HCT116 (cell line): ENCODE measurements at places on chromosomes 12 and 14.

- 0 out of 2 replicates have a peak, but pooled peaks cover 13% of the 10 kb centered on the region for H3K4me1 ChIP-seq
- H3K27ac ChIP-seq: no peak overlapping the region
- peaks cover 67% of the 10 kb centered on the region for H3K36me3 ChIP-seq
- DNase-seq: no peak
- no peak overlapping the region for H3K4me3 ChIP-seq
These were observed 5.6 kb downstream of the KRR1 start for GRCh38 chr12:75505706-75506312.

GRCh38 chr14:62029569-62029924 lies 267.3 kb downstream of the SNAPC1 start:
- H3K4me1 ChIP-seq: no peaks in the 10 kb centered on the region
- peaks cover 28% of the 10 kb centered on the region for H3K27me3 ChIP-seq
- DNase-seq: no peak

DNA sequence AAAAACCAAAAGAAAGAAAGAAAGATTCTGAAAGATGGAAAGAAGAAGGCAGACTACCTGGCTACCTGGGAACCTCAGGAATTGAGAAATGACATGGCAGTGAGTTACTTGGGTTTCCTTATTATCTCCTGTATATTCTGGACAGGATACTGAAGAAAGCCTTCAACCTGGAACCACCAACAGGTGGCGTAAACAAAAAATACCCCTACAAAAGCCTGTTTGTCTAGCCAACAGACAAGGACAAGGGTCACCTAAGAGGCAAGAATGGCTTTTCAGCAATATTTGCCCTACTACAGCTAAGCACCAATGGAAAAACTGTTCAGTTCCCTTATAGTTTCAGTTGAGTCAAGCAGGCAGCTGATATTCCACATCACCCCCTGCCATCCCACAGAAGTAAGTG lies 274.9 kb downstream of the GPHN start:
- no peak overlapping the region for H3K27ac ChIP-seq
- no peak for DNase-seq
- no peaks in the 10 kb centered on the region for H3K4me1 ChIP-seq
- H3K4me3 ChIP-seq: no peak overlapping the region
- H3K36me3 ChIP-seq: no peaks in the 10 kb centered on the region
- no peaks in the 10 kb centered on the region for H3K27me3 ChIP-seq

- H3K27me3 ChIP-seq: peaks cover 41% of the 10 kb centered on the region
- no peaks in the 10 kb centered on the region for H3K4me1 ChIP-seq
- no peak overlapping the region for H3K4me3 ChIP-seq
- no peak overlapping the region for H3K27ac ChIP-seq
- no peaks in the 10 kb centered on the region for H3K36me3 ChIP-seq
- no peak for DNase-seq
These were observed 3.7 kb downstream of the SMOC1 start for GRCh38 chr14:69882915-69883314.

GRCh38 chr12:11981121-11981733 lies 89.5 kb upstream of the BCL2L14 start:
- no peaks in the 10 kb centered on the region for H3K36me3 ChIP-seq
- H3K4me1 ChIP-seq: no peaks in the 10 kb centered on the region
- H3K27ac ChIP-seq: no peak overlapping the region
- no peaks in the 10 kb centered on the region; the same call in 1 of the 2 replicates for H3K27me3 ChIP-seq
- no peak for DNase-seq

DNA sequence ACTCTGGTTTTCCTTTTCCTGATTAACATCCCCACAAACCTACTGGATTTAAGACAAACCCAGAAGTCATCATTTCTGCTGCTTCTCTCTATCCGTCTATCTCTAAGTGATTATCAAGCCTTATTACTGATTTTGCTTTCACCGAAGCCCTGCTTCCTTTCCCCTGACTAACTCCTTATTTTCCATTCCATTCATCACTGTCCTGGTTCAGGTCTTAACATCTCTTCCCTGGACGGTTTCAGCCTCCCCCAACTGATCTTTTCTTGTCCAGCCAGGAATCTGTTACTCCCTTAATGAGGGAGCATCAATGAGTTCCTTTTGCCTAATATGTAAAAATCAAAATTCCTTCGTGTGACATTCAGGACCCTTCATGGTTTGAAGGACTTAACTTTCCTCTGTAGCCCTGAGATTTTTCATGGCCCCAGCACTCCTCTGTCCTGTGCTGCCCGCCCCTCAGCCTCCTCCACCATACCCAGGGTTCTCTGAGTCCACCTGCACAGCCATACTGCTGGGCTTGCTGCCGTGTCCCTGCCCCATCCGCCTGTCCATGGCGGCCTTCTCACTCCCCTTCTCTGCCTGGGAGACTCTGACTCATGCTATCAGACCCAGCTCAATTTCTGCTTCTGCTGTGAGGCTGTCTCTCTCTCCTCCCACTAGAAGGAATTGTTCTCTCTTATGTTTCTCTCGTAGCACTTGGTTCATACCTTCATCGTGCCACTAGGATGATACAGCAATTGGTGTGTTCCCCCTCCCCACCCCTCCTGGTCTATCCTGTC lies 167.8 kb upstream of the HIF1A start:
- peak overlapping the region; percentile 92 for H3K27ac ChIP-seq
- no peak for DNase-seq
- H3K4me3 ChIP-seq: no peak overlapping the region

DNA sequence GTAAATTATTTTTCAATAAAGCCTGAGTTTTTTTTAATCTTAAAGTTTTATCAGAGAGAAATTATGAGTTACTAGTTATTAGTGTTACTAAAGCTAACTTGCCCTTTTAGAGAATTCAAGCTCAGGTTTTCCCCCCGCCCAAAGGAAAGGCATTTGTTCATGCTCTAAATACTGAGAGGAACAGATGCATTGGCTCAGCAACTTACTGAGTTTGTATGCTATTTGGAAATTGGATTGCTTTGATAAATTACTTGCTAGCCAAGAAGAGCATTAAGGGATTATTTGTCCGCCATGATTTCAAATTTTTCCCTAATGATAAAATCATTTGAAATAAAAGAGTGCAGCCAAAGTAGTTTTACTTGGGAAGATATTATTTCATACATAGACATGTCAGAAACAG lies 149.4 kb downstream of the METTL25 start:
- H3K4me3 ChIP-seq: no peak overlapping the region
- no peaks in the 10 kb centered on the region for H3K4me1 ChIP-seq
- no peak for DNase-seq
- H3K27me3 ChIP-seq: no peaks in the 10 kb centered on the region
- no peak overlapping the region for H3K27ac ChIP-seq

DNA sequence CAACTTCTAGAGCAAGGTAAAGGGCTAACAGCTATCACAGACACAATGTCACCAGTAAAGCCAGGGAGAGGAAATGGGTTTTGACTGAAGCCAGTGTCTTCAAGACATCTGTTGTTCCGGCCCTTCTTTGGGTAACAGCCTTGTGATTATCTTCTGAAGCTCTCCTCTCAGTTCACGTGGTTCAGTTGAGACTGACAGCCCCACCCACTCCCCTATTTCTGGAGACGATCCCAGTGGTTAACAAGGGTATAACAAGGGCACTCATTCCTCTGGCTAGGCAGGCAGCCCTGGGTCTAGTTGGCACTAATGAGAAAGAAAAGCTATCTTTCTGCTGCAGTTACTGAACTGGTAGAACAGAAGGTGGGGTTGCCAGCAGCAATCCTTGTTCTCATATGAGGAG lies 6.9 kb downstream of the GNPTAB start:
- H3K27me3 ChIP-seq: no peaks in the 10 kb centered on the region
- H3K36me3 ChIP-seq: no peaks in the 10 kb centered on the region
- no peak overlapping the region for H3K4me3 ChIP-seq

- H3K4me3 ChIP-seq: no peak overlapping the region
- no peaks in the 10 kb centered on the region for H3K36me3 ChIP-seq
- no peak for DNase-seq
- no peaks in the 10 kb centered on the region for H3K4me1 ChIP-seq
- H3K27ac ChIP-seq: no peak overlapping the region
These were observed 19.7 kb upstream of the DUSP16 start for GRCh38 chr12:12582193-12582881.

DNA sequence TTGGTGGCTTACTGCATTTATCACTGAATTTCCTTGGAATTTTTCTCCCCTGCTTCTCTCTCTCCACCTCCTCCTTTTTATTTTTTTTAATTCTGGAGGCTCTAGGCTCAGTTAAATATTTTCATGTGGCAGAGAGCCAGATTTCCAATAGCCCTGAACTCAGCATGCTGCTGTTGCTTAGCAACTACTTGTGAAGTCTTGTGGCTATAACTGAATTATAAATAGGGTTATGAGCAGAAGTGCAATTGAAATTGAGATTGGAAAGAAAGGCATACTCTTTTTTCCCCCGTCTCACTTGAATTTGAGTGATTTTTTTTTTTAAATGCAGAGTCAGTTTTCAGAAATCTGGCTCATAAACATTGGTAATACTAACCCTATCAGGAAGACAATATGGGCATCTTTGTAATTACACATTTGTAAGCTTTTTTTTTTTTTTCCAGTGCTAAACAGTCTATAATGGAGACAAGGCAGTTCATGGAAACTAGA lies 38.3 kb downstream of the ATF7IP start:
- no peak for DNase-seq
- H3K27ac ChIP-seq: no peak overlapping the region; the same call in 1 of the 2 replicates
- H3K36me3 ChIP-seq: no peaks in the 10 kb centered on the region
- H3K4me3 ChIP-seq: no peak overlapping the region
- no peaks in the 10 kb centered on the region for H3K27me3 ChIP-seq

GRCh38 chr12:12899530-12900380 lies 8.4 kb downstream of the GPRC5A start:
- H3K27me3 ChIP-seq: no peaks in the 10 kb centered on the region
- H3K4me1 ChIP-seq: peaks cover 94% of the 10 kb centered on the region
- no peaks in the 10 kb centered on the region for H3K36me3 ChIP-seq
- H3K27ac ChIP-seq: peak overlapping the region; percentile 65
- peak overlapping the region; percentile 1; the same call in 1 of the 2 replicates for H3K4me3 ChIP-seq

DNA sequence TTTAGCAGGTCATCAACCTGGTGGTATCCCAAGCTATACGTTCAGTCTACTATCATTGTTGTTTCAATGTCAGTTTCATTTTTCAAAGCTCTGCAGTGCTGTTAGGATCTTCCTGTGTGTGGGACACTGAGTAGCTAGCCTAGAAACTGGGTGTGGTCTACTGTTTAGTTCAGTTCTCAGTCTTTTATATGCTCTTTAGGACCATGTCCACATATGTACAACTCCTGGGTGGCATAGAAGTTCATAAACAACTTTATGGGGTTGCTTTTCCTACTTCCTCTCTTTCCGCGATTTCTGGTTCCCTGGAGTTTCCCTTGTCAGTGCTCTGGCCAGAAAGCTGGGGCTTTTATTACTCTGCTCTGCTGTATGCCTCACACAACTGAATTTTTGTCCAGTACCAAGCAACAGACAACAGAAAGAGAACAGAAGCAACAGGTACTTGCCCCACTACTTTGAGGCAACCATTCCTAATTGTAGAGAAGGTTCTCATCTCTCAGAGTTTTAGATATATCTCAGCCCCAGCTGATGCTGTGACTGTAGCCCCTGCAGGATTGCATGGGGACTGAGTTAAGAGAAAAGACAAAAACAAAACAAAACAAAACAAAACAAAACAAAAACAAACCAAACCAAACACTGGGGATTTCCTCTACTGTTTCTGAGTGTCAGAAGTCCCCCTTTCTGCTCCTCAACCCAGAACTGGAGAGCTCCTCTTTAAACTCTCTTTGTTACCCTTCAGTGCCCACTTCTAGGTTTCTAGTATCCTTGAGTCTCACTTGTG lies 30.3 kb downstream of the MIS18BP1 start:
- no peaks in the 10 kb centered on the region for H3K4me1 ChIP-seq
- H3K27me3 ChIP-seq: no peaks in the 10 kb centered on the region
- peaks cover 59% of the 10 kb centered on the region for H3K36me3 ChIP-seq
- H3K4me3 ChIP-seq: no peak overlapping the region
- H3K27ac ChIP-seq: no peak overlapping the region

DNA sequence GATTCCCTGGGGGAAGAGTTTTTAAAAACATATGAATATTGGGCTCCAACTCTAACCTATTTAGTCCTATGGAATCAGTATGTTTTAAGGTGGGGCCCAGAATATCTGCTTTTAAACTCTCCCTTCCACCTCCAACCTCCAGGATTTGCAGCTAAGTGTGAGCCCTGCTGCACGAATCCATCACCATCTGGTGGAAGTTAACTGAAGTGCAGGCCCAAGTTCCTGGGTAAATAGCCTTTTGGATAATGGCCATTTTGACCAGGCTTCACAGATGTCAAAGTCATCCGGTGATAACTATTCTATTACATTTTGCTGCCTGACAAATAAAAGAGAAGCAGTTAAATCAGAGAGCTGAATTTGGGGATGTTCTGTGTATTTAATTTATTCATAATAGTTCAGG lies 58.1 kb upstream of the RMST start:
- no peak overlapping the region for H3K4me3 ChIP-seq
- no peak overlapping the region for H3K27ac ChIP-seq
- H3K4me1 ChIP-seq: no peaks in the 10 kb centered on the region
- H3K27me3 ChIP-seq: no peaks in the 10 kb centered on the region

DNA sequence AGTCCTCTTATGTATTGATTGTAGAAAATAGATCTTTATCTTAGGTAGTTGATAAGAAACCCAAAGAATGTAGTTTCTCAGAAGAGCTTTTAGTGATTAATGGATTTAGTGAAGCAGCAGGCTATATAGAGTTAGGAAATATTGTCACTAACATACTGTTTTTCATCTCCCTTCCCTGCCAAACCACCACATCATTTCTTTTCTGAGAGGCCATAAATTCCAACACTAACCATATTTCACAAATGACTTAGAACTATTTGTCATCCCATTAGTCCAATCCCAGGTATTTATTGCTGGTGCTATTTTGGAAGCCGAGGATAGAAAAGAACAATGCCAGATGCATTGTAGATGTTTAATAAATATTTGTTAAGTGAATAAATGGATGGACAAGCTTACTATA lies 185.7 kb downstream of the KICS2 start:
- no peak for DNase-seq
- H3K27ac ChIP-seq: peak overlapping the region; percentile 12; the same call in 1 of the 2 replicates
- H3K27me3 ChIP-seq: no peaks in the 10 kb centered on the region
- no peak overlapping the region for H3K4me3 ChIP-seq
- H3K4me1 ChIP-seq: 0 out of 2 replicates have a peak, but pooled peaks cover 3% of the 10 kb centered on the region

DNA sequence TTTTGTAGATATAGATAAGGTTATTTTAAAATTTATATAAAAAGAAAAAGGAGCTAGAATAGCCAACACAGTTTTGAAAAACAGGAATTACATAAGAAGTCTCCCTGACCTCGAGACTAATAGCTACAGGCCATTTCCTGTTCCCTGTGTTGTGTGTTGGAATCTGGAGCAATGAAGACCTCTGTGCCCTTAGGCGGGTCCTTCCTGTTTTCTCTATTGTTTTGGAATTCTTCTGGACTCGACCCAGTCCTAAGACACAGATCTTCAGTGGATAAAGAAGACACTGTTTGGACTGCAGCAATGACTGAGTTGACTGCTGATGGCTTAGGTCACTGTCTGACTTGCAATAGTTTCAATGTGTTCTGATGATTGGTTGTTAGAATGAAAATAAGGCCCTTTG lies 26.2 kb downstream of the SNRPF start:
- no peaks in the 10 kb centered on the region for H3K36me3 ChIP-seq
- no peaks in the 10 kb centered on the region for H3K4me1 ChIP-seq
- no peak overlapping the region for H3K27ac ChIP-seq
- no peaks in the 10 kb centered on the region for H3K27me3 ChIP-seq
- H3K4me3 ChIP-seq: no peak overlapping the region
